ENCODE measurements at places on chromosomes 7 and 10.
A peak's percentile ranks its signal among the peaks of the same experiment; 100 is the strongest.

DNA sequence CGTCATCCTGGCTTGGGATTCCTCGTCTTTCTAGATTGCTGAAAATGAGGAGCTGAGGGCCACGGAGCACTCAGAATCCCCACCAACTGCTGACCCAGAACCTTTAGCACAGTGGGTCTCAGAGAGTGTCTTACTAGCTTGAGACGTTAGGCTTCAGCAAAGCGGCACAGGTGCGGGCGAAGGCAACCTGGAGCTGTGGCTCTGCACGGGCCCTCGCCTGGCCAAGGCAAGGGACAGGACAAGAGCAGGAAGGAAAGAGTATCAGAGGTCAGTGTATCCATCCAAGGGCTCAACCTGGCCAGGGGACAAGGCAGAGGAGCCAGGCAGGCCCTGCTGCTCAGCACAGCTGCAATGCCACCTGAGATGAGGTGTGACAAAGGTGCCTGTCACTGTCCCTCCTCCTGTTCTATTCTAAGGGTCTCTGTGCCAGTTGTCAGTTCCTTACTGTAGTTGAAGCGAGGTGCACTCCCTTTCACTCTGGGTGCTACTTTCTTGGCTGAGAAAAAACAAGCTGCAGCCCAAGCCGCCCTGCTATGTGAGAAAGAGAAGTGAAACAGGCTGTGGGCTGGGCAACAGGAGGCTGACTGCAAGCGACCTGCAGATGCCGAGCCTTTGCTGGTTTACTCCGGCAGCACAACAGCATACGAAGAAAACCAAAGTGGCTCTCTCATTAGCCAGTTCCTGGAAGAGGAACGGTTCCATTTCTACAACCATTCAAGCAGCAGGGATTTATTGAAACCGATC is 33.3 kb upstream of the KDM7A start:
- no peak for DNase-seq

GRCh38 chr10:30509508-30509907 is 75.5 kb downstream of the MAP3K8 start:
- no peak for DNase-seq

DNA sequence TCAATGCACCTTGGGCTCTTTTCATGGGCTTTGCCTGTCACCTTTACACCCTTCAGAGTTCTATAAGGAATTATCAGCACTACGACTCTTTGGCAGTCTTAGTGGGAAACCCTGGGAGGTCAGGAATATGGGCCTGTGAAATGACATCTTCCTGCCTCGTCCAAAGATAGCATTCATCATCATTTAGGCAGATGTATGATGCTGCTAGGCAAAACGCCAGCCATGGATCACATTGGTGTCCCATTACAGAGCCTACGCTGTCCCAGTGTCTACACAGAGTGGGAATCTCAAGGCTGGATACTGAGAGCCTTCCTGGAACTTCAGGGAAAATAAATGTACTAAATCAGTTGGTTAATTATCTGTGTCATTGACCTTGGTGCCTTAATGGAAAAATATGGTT is 259.4 kb upstream of the CELF2 start:
- no peak for DNase-seq

GRCh38 chr10:68856352-68856751 is 29.0 kb downstream of the STOX1 start:
- no peak for DNase-seq

DNA sequence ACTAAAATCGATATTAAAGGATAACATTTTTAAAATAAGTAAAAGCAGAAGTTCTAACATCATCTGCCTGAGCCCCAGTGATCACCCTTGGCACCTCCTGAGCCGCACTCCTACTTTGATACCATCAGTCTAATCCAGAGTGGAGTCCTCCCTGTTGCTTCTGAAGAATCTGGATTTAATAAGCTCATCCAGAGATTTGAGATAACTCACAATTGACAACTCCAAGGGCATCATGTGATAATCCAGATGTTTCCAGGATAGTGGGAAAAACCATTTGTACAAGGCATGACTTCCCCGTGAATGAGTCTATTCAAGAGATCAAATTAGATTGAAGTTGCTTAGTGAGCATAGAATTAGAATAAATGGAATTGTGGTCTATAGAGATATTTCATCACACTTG is 475.8 kb upstream of the C7orf33 start:
- DNase-seq, result no peak

DNA sequence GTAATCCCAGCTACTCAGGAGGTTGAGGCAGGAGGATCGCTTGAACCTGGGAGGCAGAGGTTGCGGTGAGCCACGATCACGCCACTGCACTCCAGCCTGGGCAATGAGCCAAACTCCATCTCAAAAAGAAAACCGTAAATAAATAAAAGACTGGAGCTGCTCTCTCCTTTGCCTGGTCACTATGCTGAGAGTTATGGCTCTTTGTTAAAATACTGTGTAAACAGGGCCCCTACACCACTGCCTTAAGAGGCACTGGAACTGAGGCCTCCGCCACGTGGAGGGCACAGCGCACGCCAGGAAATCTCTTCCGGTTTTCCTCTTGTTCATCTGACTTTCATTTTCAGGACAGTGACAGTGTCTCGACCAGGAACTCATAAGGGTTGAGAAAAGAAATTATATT is 123.3 kb downstream of the PAXIP1 start:
- DNase-seq, result no peak

DNA sequence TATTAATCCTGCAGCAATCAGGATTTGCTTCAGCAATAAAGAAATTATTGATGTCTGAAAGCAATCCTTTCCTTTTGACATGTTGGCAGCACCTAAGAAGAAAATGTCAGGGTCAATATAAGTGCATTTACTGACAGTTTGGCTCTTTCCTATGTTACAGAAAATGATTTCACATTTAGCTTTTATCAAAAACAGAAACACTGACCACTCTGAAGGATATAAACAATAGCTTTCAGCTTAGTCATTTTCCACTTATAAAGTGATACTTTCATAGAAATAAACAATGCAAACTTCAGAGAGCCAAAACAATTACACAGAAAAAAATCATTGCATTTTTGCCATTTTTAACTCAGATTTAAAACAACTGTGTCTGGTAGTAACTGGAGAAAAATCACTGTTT is 325.6 kb upstream of the KAT6B start:
- peak; percentile 3 for DNase-seq

DNA sequence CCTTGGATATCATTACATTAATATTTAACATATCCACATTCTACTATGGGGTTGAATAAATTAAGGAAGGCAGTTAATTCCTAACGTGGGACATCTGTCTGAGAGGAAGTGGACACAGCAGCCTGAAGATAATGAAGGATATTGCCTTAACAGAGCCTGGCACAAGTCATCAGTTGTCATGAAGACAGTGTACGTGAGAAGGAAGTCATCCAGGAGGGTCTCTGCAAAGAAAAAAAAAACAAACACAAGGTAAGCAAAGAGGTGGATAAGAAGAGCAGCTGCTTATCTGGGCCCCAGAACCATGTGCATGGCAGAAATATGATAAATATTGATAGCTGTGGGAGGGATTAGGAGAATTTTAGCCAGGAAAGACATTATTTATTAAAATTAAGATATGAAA is 190.0 kb downstream of the RAPGEF5 start:
- no peak for DNase-seq

DNA sequence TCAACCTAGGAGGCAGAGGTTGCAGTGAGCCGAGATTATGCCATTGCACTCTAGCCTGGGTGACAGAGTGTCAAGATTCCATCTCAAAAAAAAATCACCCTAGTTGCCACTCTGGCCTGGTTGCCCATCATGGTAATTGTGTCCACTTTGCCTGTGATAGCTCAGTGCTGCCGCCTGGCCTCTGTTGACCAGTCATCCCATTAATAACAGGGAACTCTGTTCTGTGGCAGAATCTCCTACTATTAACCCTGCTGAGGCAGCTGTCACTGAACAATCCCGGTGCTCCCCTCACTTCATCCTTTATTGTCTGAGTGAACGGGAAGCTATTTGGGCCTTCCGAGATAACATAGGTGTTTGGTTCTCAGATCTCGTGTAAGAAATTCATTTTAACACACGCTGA is 14.6 kb downstream of the ZNF3 start:
- DNase-seq, result no peak

DNA sequence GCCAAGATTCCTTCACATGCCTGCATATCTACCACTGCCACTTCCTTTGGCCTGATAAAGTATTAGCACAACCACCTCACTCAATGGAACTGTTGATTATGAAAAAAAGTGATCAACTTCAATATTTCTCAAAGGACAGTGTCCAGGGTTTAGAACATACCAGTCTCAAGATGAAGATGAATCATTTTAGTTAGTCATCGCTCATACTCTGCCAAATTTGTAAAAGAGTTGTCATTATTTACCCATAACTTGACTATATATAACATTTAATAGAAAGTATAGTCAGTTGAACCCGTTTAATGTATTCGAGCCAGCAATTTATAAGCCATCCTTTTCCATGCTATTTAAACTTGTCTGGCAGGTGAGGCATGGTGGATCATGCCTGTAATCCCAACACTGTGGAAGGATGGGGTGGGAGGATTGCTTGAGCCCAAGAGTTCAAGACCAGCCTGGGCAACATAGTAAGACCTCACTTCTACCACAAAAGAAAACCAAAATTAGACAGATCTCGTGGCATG is 33.2 kb downstream of the SPAM1 start:
- DNase-seq, result no peak

DNA sequence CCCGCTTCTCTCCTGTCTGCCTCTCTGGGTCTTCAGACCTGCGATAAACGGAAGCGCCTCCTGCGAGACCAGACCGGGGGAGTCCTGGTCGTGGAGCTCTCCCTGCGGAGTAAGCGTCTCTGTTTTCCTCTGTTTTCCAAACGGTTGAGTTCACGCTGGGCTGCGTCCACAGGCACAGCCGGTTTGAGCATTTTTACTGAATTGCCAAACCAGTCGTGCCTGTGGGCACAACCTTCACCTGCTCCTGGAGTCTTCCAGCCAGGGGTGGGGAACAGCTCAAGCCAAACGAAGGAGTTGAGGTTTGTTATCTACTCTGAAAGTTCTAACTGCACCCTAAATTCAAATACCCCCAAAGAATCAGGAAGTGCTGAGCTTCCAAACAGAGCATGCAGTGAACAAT is 16.3 kb downstream of the TECTB start:
- DNase-seq, result no peak

GRCh38 chr10:107813451-107814162 is 649.1 kb upstream of the SORCS1 start:
- DNase-seq, result no peak

- DNase-seq, result no peak
Measured at GRCh38 chr10:101218351-101219138, 10.7 kb downstream of the LBX1 start.

DNA sequence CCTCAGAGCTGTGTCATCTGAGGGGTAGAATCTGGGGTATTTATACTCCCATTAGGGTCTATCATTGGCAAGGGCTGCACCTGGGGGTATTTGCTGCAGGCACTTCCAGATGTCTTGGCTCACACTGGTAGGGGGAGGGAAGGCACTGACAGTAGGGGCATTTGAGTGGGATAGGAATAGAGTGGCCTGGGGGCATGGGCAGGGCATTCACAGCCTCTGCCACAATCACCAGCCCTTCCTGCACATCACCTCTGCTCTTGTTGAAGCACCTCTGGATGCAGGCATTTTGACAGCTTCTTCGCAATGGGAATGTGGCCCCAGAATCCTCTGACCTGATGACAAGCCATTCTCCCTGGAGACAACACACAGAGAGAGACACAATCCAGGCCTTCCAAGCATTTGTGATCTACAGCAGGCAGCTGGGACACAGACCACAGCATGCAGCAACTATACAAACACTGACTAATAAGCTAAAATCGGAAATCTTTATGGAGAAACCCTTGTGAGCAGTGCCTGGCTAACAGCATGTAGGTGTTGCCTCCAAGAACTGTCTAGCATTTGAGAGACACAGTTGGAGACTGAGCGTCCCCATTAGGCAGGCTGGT is 178.5 kb downstream of the KCNMA1 start:
- peak; percentile 68 for DNase-seq

All from HFFc6 (cell line).